Posterior cingulate gyrus (tissue), 11 donors: ENCODE measurements at places on chromosomes 5 and 9.

GRCh38 chr9:136292591-136293448, 11.1 kb downstream of the CCDC187 start:
- DNase-seq, result peak; percentile 88

DNA sequence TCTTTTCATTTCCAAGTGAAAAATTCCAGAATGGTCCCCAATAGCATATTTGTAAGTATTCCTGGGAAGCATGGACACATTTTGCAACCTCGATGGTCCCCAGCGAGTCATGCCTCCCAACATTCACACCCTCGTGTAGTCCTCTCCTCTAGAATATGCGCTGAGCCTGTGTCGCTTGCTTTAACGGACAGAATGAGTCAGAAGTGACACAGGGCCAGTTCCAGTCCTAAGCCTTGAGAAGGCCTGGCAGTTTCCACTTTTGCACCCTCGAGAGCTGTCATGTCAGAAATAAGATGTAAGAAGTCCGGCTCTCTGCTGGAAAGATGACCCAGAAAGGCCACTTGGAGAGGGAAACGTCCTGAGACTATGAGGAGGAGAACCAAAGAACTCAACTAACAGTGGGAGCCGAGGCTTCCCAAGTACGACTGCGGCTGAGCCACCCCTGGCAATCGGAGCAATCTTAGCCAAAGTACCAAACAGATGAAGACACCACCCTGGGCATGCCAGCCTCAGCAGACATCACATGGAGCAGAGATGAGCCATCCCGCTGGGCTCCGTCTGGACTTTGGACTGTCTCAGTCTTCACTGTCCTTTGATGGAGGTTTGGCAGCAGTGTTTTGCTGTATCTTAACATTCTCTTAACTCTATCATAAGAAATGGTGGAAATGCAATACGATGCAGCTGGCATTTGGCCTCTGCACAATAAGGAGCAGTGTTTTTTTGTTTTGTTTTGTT, 42.6 kb upstream of the GFPT2 start:
- no peak for DNase-seq

DNA sequence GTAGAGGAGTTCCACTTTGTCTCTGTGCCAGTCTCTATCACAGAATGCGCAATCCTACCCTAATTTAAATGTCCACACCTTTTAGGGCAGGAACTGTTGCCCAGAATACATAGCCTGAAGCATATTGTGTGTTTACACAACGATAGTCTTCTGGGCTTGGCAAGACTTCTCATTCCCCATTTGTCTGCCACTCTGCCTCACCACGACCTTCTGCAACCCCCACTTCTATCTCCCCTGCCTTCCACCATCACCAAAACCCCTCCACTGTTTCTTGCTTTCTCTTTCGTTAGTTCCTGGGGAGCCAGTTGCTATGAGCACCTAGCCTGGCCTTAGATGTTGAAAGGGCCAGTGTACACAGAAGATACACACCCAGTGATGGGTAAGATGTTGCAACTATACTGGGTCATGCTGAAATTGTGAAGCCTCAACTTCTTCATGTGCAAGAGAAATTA, 883 bp upstream of the RNF145 start:
- no peak for DNase-seq

GRCh38 chr5:97071101-97071500, 71.3 kb downstream of the LIX1 start:
- no peak for DNase-seq

DNA sequence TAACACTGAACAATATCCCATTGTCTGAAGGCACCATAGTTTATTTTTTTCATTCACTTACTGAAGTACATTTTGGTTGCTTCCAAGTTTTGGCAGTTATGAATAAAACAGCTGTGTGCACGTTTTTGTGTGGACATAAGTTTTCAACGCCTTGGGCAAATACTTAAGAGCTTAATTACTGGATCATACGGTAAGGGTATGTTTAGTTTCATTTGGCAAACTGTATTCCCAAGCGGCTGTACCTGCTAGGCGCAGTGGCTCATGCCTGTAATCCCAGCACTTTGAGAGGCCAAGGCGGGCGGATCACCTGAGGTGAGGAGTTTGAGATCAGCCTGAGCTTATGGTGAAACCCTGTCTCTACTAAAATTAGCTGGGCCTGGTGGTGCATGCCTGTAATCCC, 63.7 kb upstream of the FAM120A start:
- no peak for DNase-seq

GRCh38 chr9:92563116-92564100, 27.6 kb upstream of the ECM2 start:
- DNase-seq, result no peak

- peak; percentile 98 for DNase-seq
Measured at GRCh38 chr5:178279723-178280438, 47.3 kb upstream of the PHYKPL start.

DNA sequence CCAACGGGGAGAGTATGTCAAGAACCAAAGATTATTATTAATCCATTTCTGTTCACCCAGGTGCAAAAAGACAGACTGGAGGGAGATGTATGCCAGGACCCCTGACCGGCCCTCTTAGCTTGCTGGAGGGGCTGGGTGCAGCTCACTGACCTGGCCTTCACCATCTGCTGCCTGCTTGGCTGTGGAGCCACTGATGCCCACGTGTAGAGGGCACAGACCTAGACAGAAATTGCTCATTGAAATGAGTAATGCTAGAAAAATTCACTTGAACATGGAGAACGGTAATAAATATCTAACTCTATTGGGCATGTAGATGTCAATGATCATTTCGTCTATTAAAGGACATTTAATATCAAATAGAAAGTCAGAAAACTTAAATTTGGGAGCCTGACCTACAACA, 58.8 kb upstream of the ERCC6L2 start:
- no peak for DNase-seq

DNA sequence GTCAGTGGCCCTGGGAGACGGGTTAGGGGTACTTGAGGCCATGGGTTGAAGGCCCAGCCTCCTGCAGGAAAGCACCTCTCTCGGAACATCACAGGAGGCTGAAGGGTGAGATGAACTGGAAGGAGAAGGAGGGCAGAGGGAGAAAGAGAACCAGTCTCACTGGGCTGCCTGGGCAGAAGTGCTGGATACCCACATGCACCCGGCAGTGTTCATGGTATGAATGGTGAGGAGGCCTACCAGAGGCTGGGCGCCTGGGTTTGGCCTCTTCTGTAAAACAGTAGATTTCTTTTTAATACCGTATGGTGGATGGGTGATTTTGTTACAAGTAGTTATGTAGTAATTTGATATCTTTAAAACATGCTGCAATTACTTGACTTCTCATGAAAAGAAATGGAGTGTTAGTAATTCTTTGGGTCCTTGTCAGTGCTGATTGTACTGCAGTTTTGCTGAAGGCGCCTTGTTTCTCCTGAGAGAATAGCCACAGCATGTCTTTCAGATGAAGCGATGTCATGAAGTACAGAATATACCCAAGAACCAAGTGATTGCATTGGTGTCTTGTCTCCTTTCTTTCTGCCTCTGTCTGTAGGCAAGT, 258.6 kb downstream of the FANCC start:
- DNase-seq, result no peak

DNA sequence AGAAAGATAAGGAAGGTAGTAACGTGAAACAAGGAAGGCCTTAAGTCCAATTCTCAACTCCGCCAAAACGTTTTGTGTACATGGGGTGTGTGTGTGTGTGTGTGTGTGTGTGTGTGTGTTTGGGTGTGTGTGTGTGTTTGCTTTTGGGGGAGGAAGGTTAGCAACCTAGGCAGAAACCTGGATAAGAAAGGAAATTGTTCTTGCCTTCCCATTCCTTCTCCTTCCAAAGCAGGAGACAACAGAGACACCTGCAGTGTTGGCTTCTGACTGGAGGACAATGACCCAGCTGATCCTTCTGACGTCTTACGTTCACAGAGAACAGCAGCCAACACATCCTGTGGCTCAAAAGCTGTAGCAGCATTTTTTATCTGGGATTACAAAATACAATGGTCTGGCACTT, 4.1 kb upstream of the CCNG1 start:
- no peak for DNase-seq

DNA sequence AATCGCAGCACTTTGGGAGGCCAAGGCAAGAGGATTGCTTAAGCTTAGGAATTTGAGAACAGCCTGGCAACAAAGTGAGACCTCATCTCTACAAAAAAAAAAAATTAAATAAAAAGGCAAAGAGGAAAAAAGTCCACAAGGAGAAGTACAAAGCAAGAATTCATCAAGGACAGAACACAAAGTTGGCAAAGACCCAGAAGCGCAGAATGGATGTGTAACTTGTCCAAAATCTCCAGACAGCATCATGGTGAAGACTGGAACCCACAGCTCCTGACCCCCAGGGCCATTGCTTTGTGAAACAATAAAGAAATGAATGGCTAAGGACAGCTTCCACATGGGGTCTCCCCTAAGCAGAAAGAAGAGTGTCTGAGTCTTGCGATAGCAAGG, 7.8 kb downstream of the HSD17B3 start:
- DNase-seq, result no peak

GRCh38 chr9:13484186-13484585, 204.7 kb upstream of the MPDZ start:
- no peak for DNase-seq
